Stimulated activated CD4-positive, alpha-beta T cell treated with anti-CD3 and anti-CD28 coated beads, TNF-alpha, amount 100 ng/mL, for 1 hour (primary cell): ENCODE measurements at places on chromosomes 7 and 10.

DNA sequence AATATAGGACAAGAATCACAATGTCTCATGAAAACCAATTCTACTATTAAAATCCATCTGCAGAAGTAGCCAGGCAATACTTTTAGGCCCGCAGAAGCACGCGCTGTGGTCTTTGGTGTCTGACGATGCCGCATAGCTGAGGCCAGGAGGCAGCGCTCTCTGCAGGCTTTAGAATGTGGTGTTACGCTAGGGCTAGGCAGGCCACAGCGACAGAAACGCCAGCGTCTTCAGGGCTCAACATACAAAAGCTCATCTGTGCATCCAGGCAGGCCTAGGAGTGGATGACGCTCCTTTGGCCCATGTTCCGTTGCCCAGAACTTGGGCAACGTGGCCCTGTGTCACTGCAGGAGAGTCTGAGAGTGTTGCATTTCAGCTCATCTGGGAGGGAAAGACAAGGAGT lies 601.1 kb upstream of the FOXK1 start:
- DNase-seq = no peak

DNA sequence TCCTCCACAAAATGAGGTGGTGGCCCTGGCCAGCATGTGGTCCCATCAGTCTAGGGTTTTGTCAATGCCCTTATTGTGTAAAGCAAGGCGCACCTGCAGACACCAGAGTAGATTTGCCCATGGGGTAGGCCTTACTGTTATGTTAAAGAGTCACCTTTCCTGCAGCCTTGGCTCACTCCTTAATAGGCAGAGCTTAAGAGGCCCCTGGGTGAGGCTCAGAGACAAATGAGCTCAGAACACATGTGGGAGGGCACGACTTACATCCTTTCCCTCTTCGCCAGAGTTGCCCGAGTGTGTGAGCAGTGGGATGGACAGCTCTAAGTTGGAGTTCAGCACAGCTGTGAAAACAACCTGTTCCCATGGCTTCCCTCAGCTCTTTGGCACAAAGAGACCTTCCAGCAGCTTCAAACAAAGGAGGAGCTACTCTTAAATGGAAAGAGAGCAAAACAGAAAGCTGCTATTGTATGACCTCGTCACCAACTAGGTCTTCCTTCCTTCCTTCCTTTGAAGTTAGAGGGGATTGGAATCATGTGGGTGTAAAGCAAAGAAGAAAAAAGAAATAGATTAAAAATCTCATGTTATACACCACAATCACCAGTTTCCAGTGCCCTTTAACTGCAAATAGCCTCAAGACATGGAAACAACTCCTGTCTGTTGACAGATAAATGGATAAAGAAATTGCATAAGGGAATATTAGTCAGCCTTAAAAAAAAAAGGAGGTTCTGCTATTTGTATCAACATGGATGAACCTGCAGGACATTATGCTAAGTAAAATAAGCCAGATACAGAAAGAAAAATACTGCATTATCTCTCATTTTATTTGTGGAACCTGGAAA lies 11.9 kb upstream of the XPNPEP1 start:
- no peak for DNase-seq

DNA sequence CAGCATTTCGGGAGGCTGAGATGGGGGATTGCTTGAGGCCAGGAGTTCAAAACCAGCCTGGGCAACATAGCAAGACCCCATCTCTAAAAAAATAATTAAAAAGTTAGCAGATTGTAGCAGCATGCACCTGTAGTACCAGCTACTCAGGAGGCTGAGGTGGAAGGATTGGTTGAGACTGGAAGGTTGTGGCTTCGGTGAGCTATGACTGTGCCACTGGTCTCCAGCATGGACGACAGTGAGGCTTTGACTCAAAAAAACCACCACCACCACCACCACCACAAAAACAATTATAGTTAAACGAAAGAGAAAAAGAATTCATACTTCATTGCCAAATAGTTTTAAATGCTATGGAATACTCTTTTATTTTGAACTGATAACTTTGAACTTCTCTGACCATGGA lies 63.4 kb downstream of the VTI1A start:
- DNase-seq = no peak

GRCh38 chr7:123846217-123846891 lies 1.4 kb downstream of the HYAL4 start:
- no peak for DNase-seq

GRCh38 chr7:154647625-154648024 lies 355.3 kb downstream of the PAXIP1 start:
- no peak for DNase-seq

GRCh38 chr10:12252882-12253546 lies 57.0 kb downstream of the CDC123 start:
- no peak for DNase-seq

DNA sequence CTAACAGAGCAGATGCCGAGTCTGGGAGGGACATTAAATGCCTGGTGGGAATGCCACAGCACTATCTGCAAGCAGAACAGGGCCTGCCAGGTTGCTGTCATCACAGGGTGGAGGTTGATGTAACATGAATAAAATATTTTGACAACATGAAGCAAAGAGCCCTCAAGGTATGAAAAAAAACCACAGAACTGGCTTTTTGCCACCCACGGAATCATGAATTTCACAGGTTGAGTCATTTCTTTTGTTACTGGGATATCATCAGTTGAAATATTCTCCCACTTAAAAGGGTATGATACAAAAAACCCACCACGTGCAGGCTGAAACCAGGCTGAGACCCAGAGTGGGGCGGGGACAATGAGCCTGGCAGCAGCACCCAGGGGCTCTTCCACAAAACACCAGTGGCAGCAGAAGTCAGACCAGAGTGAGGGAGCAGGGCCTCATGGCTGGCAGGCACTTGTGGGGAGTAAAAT lies 220.1 kb downstream of the TNS3 start:
- DNase-seq = no peak

- no peak for DNase-seq
Observed at GRCh38 chr10:27188259-27188658, 33.1 kb downstream of the MASTL start.

- DNase-seq = no peak
Observed at GRCh38 chr7:98713165-98713810, 96.2 kb downstream of the NPTX2 start.

DNA sequence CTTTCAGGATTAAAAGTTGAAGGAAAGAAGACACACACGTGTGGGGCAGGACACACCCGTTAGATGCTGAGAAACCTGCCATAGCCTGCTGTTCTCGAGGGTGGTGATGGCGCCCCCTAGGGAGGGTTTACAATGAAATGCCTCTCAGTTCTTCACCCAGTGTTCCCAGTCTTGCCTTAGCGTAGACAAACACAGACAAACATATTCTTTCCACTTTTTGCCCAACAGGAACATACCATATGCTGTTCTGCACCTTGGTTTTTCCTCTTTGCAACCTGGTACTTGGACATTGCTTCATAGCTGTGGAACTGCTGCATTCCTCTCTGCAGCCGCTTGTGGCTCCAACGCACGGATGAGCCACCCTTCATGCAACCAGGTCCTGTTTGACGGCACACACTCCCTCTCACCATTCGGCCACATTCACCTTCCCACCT lies 23.3 kb upstream of the HSPA12A start:
- no peak for DNase-seq

DNA sequence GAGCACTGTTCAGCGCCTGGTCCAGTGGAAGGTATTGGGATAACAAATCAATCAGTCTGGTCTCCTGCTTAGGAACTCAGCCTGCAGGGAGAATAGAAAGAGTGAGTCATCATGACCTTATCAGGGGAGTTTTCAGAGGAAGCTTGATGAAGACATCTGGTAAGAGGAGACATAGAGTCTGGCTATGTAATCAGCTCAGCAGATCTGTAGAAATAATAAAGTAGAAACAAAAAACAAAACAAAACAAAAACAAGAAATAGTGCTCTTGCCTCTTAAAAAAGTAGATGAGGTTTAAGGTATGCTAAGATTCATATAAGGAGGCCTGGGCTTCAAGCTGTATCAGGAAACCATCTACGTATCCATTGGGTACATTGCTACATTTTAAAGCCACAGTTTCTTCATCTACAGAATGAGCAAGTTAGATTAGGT lies 14.4 kb downstream of the TAS2R41 start:
- no peak for DNase-seq

GRCh38 chr7:1223196-1223981 lies 9.3 kb upstream of the UNCX start:
- DNase-seq = no peak

DNA sequence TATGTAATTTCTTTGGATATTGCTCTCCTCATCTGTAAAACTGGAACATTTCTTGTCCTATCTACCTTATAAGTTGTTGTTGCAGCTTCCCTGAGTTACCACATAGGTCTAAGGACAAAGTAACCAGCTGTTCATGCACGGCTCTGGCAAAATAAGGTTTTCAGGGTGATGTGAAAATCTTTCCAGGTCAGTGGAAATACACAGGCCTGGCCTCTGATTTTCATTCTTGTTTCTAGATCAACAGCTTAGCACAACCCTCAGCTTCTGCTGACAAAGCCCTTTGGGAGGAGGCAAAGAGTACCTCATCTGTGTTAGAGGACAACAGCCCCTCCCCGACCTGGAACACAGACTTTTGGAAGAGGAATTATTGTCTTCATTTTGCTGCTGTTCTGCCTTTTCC lies 117.5 kb upstream of the AGK start:
- no peak for DNase-seq

- no peak for DNase-seq
Observed at GRCh38 chr10:113058523-113059370, 108.7 kb downstream of the TCF7L2 start.

GRCh38 chr7:101125989-101126650 lies 784 bp upstream of the SERPINE1 start:
- DNase-seq = no peak

GRCh38 chr7:83096065-83096580 lies 66.6 kb downstream of the PCLO start:
- DNase-seq = no peak

- no peak for DNase-seq
Observed at GRCh38 chr7:44520574-44520973, 20.6 kb downstream of the NPC1L1 start.

DNA sequence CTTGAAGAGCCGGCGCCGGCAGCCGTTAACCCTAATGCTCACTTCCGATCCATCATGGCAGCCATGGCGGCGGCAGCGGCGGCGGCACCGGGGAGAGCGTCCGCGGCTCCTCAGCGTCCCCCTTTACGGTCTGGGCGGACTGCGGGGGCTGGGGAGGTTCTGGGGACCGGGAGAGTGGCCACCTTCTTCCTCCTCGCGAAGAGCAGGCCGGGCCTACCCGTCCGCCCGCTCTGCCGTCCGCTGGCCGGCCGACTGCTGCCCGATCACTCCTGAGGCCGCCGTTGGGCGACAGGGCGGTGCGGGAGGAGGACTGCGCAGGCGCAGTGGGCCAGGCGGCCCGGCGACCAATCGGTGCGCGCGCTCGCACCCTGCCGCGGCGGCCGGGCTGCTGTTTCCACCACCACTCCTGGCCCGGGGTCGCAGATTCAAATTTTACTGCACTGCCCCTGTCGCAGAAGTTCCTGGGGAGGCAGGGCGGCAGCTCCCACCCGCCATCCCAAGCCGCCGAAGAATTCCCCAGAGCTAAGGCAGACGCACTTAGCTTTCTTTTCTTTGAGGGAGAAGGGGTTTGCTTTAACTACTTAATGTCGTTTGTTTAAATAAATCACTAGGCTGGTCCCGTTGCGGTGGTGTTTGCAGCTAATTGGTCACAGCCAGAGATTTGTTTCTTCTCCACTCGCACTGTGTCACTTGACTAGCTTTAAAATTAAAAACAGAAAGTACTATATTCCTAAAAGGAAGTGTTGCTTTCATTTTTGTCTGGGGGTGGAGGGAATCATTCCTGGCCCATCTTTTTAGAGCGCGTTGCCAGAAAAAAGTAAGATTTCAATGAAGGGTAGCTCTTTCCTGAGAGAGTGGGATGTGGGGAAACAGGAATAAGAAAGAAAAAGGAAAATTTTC lies at the start of gene KIF5B:
KIF5B (minus strand) TSS at position 290 of the 900 bp plus-strand sequence. CDS start 452 bp downstream, outside the sequence.
- DNase-seq = peak; percentile 51

GRCh38 chr10:64011912-64012714 lies 490.9 kb downstream of the REEP3 start:
- no peak for DNase-seq

DNA sequence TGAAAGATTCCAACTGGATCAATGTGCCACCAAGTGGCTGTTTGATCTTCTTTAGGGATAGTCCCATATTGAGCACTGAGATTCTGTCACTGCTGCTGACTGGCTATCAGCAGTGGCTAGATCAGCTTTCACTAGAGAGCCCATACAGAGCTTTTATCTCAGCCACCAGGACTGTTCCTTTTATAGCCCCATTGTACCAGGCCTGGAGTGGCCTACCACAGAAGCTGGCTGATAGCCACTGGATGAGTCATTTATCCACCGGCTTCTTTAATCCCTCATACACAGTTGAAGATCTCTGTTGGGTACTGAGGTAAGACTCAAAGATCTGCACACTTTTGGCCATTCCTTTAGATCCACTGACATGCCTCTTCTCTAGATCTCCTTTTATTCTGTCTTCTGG lies 1101.1 kb downstream of the SORCS3 start:
- DNase-seq = no peak

DNA sequence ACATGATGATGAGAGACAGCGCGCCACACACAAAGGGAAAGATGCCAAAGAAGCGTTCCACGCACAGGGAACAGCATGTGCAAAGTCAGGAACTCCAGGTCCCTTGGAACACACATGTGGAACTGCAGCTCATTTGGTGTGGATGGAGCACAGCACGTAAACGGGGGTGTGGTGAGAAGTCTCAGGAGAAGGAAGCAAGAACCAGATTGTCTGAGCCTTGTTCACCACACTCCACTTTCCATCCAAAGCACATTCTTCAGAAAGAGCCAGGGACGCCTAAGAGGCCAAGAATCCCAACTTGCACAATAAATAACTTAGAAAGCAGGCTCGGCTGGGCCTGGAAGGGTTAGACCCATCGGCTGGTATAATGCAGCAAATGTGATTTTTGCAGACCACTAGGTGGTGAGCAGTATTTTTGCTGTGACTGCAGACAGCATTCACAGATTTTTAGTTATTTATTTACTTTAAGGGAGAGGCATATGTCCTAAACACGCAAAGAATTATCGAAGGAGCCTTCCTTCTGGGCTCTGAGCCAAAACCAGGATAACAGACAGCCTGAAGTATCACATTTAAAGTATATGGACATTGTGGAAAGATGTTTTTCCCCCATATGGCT lies 27.9 kb upstream of the ASCC1 start:
- DNase-seq = no peak

GRCh38 chr10:1670541-1671365 lies 66.6 kb downstream of the ADARB2 start:
- DNase-seq = no peak

DNA sequence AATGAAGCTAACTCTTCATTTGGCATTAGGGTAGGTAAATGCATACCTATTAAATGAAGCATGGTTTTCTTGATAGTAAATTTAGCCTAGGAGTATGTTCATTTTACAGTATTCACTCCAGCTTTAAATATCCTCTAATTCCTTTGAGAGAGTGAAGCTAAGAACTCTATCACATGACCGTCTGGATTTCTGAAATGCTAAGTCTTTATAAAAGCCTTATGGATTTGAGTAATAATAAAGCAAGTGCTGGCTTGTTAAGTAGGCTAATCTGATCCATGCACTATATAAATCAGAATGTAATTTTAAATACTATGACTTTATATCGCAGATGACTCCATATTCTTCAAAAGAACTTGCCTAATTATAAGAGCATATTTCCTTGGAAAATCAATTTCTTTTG lies 64.8 kb downstream of the REEP3 start:
- no peak for DNase-seq
